ENCODE measurements at places on chromosomes 7 and 10.

DNA sequence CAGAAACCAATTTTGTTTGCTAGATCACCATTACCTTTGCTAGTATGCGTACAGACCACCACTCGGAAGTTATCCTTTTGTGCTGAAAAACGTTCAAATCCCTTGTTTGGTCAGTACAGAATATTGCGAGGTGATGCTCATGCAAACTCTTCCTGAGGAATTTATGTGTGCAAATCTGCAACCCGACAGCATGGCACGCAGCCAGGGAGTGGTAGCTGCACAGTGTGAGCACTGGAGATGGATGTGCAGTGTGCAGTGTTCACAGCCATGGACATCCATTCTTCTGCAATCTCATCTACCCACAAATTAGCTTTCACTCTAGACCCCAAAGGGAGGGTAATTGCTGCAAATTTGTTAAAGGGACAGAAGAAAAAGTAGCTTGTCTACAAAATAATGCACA lies 72.2 kb downstream of the CACUL1 start:
- no peak for DNase-seq

GRCh38 chr7:124930655-124931597 lies 1.3 kb upstream of the POT1 start:
- no peak for DNase-seq

DNA sequence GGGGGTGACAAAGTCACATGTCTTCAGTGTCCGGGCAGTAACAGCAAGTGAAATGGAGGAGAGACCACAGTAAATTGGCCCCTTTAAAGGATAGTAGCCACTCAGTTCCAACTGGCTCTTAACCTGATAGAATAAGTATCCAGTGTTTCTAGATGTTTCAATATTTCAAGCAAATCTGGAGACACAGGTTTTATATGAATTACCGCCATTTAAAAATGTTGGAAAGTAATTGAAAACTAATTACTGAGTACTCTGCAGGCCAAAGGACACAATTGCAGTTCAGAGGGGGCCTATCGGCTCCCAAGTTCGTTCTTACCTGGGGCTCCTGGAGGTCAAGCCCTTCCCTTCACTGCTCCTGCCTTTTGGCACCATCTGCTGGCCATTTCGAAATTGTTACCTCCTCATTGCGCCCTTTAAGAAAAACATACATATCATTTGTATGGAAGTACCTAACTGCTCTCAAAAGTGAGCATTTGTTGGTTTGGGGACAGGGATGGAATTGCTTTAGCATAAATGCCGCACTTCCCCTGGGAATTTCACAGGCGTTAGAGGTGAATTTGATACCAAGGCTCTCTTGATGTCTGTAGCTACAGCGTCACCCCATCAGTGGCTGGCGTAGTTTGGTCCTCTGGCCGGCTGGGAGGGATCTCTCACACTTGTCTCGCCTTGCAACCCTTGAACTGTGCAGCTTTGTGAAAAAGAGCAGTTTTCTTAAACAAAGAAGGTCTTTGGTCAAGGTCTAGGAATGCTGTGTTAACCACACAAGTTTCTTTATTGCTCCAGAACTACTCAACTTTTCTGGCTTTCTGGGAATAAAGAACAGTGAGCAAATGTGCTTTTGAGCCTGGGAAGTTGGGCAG lies 220.0 kb downstream of the ARHGAP21 start:
- DNase-seq, result peak; percentile 66

DNA sequence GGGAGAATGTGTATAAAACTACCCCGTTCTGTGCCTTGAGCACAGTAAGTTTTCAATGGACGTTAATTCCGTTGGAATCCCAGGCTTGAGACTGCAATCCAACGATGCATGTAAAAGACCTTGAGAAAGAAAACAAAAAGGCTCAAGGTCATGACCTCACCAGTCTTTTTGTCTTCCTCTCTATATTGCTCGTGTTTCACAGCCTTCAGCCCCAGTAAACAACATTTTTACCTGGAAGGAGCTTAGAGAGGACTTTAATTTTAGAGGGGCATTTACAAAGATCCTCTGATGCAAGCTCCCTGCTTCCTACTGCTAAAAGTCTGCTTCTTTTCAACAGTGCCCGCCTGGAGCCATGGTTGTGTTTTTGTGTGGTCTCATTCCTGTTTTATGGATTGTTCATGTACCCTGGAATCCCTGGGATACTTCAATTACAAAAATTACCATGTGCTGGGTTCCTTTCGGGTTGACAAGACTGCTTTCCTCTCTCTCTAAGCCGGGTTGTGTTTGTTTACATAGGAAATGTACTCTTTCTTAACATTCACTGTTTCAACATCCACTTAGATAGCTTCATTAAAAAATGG lies 320.1 kb upstream of the NFE2L3 start:
- DNase-seq, result no peak

DNA sequence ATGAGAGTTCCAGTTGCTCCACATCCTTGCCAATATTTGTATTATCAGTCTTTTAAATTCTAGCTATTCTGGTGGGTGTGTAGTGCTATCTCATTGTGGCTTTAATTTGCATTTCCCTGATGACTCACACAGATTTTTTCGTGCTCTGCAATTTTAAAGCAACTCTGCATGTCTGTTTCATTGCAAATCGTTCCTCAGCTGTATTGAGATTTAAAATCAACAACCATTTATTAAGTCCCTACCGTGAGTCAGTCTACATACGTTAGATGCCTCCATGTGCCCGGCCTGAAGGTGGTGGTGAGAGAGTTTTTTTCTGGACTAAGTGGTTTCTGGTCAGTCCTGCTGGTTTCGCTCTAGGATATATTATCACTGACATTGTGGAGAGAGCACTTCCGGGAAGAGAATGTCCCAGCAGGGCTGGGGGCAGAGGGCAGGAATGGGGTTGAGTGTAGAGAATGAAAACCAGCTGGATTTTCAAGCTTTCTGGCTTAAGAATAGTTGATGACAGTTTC lies 8.4 kb upstream of the HYCC1 start:
- peak; percentile 87 for DNase-seq

GRCh38 chr10:6400821-6401465 lies 179.1 kb downstream of the PRKCQ start:
- no peak for DNase-seq
